Inflammatory macrophage treated with lipopolysaccharide for 4 hours (primary cell): ENCODE measurements at places on chromosomes 12 and 14.

DNA sequence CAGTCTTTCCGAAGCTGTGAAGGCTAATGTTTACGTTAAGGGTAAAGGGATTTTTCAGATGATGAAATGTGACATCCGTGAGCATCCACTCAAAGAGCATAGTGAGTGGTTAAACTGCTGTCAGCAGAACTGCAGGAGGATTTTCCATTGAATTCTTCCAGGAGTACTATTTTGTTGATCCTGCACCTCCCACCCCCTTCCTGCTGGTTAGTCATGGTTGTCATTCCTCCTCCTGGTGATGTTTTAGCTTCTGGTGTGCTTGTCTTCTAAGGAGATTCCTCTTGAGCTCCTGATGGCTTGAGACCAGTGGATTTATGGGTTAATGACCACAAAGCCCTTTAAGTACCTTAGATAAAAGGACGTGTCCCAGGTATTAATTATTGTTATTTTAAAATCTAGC is 2.4 kb upstream of the GPRC5D start:
- no peak for DNase-seq

GRCh38 chr14:73623504-73624054 is 11.3 kb downstream of the ACOT6 start:
- DNase-seq, result peak; percentile 8

GRCh38 chr12:84756961-84757360 is 155.6 kb downstream of the SLC6A15 start:
- no peak for DNase-seq

GRCh38 chr12:121712461-121713256 is at the start of gene TMEM120B:
Gene TMEM120B (plus strand): TSS chr12:121712752. CDS start chr12:121712896, 144 bp downstream.
- DNase-seq, result peak; percentile 83

DNA sequence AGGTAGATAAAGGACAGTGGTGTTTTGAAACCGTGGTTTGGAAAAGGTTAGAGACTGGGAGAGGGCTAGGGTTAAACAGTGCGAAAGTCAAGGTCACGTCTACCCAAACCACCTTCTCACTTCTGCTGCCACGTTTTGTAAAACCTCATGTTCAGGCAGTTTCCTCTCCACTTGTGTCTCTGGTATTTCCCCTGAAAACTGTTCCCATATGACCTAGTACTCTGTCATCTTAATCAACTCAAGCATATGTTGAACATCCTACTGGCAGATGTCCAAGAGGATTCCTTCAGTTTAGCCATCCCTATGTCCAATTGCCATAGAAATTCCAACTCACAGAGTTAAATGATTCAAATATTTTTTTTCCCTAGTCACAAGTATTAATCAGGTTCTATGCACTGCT is 17.4 kb downstream of the CLEC4C start:
- DNase-seq, result peak; percentile 16

DNA sequence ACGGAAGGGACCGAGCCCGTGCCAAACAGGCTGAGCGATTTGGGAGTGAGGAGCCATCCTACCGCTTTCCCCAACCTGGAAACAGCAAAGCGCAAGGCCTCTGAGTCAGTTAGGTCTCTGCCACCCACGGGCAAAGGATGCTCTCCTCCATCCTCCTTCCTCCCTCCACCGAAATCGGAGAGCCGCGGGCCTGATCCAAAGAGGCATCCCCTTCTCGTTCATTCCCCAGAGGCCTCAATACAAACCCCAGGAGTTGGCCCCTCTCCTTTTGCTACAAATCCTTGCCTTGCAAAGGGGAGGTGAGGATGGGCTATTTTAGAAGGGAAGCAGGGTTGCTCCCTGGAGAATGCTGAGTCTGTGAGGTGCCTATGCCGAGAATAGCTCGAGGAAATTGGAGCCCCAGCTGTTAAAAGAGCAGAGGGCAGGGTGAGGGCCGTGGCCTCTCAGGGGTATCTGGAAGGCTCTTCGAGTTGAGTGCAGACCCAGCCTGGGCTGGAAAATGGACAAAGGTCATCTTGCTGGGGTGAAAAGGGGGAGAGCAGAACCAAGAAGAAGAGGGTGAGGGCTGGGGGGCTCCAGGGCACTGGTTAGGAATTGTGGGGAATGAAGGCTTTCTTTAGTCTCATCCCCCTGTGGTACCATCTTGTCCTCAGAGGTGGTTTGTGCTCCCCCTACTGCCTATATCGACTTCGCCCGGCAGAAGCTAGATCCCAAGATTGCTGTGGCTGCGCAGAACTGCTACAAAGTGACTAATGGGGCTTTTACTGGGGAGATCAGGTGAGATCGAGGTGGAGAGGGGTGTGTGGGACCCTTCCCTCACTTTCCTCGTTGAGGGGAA is 1.1 kb downstream of the TPI1 start:
- DNase-seq, result peak; percentile 35
